GM19239 (cell line): ENCODE measurements at places on chromosomes 2 and 18.

DNA sequence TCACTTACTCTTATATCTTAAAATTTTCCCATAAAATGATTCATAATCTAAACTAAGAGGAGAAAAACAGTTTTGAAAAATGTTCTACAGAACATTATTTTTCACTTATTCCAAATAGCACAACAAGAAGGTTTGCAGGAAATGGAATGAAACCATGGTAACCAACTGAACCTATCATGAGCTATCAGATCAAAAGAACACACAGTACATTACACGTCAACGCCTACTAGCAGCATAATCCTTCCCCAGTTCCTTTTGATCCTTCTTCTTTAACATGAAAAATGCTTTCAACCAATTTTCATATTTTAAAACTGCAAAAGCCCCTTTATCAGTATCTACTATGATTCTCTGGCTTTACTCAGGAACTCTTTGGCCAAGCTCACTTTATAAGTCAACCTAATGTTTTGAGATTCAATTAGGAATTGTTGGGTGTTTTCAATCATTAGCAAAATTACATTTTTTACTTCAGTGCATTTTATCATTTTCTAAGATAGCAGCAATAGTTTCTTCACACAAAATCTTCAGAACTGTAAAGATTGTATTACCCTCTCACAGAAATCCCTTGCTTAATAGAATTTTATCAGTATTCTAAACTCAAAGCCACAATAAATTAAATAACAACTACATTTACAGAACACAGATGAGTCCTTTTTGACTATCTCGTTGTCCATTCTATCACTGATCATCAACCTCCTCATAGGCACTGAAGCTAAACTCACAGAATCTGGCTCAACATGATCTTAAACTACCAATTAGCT lies 102.5 kb downstream of the CHN1 start:
- no peak for DNase-seq

DNA sequence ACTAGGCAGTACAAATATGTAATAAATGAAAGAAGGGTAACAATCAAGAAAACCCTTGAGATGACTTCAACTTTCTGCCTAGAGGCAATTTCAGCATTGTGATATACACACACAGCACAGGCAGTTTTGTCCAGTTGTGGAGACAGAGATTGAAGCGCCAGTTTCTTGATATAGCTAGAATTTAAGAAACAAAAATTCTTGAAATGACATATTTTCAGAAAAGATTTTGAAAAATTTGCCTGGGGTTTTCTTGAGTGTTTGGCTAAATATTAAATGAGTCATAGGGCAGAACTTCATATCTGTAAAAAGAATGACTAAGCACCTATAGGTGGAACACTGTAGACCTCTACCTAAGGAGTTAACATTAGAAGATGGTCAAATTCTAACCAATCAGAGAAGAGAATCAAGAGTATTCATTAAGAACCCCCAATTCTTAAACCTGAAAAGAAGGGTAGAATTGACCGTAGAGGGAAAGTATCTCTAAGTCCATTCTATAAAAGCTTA lies 1266.8 kb upstream of the TMEFF2 start:
- DNase-seq = no peak

GRCh38 chr2:238848976-238849853 lies 1.3 kb downstream of the TWIST2 start:
- DNase-seq = no peak

- no peak for DNase-seq
Observed at GRCh38 chr2:54423213-54423612, 32.9 kb upstream of the SPTBN1 start.

DNA sequence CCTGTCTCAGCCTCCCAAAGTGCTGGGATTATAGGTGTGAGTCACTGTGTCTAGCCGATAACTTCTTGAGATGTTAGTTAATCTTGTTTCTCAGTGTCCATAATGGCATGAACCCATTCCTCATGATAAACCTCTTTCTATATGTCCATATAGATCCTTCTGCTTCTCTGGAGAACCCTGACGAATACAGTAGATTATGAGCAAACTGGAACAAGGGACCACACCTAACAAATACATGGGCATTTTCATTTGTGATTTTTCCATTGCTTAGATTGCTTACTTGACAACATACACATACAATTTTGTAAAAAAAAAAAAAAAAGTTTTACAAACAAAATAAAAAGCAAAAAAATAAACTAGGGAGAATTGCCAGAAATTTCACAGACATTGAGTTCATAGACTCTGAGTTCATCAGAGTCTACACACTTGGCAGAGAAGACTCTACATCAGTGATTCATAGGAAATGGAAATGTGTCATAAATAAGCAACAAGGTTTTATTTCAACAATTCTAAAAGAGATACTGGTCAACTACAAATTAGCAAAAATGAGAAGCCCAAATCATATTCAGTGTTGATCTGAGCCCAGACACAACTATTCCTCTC lies 96.7 kb downstream of the GALR1 start:
- no peak for DNase-seq

GRCh38 chr2:97750017-97750416 lies 36.6 kb downstream of the ZAP70 start:
- no peak for DNase-seq

DNA sequence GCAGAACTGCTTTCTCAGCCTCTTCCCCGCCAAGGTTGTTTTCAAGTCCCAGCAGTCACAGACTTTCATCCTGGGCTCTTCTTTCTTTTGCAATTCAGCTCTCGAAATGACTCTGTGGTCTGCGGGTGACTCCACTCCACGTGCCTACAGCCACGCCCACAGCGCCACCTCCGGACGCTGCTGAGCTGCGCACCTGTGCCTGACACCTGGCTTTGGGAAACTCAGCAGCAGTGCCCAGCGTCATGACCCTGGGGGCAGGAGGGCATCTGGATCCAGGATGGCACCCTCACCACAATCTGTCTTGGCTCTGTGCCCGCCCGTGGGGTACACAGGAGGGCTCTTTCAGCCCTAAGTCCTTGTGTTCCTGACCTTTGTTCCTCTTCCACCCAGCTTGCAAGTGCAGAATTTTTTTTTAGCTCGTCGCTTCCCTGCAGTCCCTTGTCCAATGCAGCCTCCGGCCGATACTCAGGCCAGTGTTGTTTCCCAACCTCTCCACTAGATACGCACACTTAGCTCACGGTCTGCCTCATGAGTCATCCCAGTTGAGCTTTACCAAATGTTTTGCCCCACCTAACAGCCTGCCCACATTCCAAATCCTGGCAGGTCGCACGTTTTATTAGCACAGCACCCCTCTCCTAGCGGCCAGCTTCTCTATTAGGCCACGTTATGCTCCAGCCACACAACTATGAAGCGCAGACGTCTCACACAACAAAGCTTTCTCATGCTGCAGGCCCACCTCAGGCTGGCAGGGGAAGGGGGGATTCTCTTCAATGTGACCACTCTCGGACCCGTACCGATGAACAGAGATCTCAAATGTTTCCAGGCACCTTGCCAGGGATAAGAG lies 6.5 kb upstream of the CAPN10 start:
- no peak for DNase-seq

DNA sequence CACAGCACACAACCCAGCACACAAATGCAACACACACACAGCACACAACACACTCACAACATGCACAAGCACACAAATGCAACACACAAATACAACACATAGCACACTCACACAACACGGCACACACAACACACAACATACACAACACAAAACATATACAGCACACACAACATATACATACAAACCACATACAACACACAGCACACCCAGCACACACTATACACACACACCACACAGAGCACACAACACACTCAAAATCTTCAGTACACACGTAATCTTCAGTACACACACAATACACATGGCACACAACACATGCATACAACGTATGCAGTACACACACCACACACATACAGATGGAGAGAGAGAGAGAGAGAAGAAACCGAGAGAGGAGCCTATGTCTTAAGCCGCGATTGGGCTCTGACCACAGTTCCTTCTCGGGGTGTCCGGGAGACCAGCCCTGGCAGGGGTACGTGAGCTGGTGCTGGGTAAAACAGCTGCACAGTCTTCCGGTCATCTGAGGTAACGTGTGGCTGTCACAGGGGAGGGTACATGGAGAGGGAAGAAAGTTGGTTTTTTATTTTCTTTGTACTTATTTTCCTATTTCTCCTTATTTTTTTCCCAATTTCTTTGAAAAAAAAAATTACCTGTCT lies 25.1 kb downstream of the POU3F3 start:
- DNase-seq = no peak

DNA sequence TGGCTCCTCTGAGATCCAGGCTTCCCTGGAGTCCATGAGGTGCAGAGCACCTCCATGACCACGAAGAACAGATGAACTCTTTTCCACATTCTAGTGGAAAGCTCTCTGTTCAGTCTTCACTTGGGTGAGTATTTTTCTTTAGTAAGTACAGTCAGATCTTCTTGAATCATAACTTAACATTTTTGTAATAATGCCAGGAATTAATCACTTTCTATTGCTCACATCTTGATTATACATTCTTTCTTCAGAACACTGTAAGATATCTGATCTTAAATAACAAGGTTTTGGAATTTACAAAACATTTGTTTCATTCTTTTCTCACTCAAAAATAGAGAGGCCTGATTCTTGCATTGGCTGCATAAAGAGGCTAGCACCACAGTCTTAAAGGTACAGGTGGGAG lies 45.4 kb upstream of the RND3 start:
- no peak for DNase-seq
